ENCODE measurements at places on chromosomes 5 and 9.

DNA sequence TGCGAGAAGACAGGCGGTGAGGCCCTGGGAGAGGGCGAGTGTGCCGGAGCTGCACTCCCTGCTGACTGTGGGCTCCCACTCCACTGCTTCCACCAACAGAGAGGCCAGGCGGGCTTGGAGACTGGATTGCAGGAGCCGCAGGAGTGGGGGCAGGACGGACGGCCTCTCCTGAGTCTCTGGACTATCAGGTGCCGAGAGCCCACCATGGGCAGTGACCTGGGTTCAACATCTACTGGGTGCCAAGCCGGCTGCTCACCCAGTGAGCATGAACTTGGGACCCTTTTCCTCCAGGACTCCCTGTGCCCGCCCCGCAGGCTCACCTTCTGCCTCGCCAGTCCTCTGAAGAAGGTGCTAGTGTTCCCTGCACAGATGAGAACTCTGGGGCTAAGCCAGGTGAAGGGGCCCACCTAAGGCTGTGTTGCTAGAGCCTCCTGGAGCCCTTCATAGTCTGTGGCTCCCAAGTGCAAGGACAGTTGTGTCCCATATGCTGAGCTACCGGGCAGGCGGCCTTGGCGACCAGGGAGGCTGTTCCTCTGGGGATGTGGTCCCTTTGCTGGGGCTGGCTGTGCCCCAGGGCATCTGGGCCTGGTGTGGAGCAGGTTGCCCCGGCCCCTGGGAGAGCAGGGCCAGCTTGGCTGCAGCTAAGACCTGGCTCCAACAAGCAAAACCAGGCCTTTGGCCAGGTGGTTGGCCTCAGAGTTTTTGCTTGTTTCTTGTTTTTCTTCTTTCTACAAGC, 77.7 kb upstream of the PHYKPL start:
- DNase-seq: no peak

DNA sequence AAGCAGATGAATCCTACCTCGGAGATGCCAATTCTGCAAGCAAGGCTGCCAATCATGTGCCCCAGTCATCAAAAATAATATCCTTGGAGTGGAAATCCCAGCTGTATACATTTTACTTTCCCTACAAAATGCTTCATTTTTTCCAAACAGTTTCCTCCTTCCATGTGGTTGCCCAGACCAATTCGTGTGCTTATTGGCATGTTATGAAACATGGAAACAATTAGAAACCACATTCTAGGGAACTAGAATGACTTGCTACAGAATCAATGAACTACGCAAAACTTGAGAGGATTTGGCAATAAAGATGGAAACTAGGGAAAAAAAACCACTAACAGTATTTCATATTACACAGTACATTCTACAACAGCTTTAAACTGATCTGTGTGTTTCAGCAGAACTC, 584.5 kb upstream of the DMAC1 start:
- DNase-seq: no peak

GRCh38 chr5:107542428-107542827, 128.3 kb downstream of the EFNA5 start:
- no peak for DNase-seq

GRCh38 chr5:16884595-16884994, 51.5 kb downstream of the MYO10 start:
- no peak for DNase-seq

GRCh38 chr5:81519217-81519905, 125.4 kb upstream of the ACOT12 start:
- no peak for DNase-seq

- no peak for DNase-seq
Measured at GRCh38 chr5:123787635-123788034, 275.7 kb downstream of the CSNK1G3 start.

GRCh38 chr9:10005206-10005605, 607.6 kb downstream of the PTPRD start:
- DNase-seq: no peak

GRCh38 chr9:115575147-115575546, 457.2 kb upstream of the TNC start:
- DNase-seq: no peak

- no peak for DNase-seq
Measured at GRCh38 chr5:127426661-127427060, 90.8 kb upstream of the PRRC1 start.

DNA sequence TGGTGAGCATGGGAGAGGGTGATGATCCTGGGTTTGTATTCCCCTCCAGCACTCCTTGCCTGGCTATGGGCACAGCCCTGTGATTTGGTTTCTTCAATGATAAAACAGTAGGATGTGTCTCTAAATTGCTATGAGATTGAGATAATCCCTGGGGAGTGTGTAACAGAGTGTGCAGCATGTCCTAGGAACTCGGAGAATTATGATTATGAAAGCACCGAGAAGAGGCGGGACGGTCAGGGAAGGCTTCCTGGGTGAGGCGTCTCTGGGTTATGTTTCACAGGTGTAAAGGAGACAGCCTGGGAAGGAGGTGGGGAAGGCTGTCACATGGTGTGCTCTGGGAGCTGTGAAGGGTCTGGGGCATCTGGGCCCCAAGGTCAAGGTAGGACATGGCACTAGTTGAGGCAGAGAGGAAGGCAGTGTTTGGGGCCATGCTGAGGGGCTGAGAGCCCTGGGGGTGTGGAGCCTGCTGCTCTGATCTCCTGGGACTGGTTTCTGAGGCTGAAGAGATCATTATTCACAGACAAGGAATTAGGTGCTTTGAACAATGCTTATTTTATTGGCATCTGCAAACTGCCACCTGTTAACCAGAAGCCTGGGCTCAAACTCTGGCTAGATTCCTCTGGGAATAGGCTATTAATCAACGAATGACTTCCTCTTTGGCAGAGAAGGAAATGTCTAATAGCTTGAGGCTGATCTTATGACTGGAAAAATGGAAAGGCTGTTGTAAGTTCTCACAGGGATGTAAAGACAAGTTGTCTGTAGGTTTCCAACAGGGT, 73.8 kb upstream of the IL12B start:
- no peak for DNase-seq

GRCh38 chr9:121073038-121073437, 1.7 kb upstream of the CNTRL start:
- no peak for DNase-seq

DNA sequence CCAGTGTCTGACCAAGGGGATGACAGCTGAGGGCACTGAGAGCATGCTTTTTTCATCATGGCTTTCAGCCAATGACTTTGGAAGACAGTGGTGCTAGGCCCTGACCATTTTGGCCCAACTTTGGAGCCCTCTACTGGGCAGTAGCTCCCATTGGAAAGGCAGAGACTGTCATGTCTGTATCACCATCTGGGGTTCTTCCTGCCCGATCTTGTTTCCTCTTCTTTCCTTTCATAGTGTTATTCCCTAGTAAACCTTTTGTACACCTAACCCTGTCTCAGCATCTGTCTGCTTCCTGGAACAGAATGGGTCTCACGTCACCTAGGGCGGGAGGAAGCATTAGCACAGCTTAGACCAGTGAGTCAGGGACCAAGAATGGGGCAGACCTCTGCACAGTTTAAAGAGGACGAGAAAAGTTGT, 97.4 kb upstream of the MAST4 start:
- no peak for DNase-seq

- DNase-seq: peak; percentile 13
Measured at GRCh38 chr5:142324136-142324870, 518 bp downstream of the SPRY4 start.

GRCh38 chr9:104604801-104605200, 626 bp downstream of the OR13C2 start:
- no peak for DNase-seq

Measured in stimulated activated CD8-positive, alpha-beta memory T cell treated with anti-CD3 and anti-CD28 coated beads, Interleukin-2, amount 100 ng/mL, for 1 hour (primary cell).